ENCODE measurements at places on chromosomes 6 and 20.
A peak's percentile ranks its signal among the peaks of the same experiment; 100 is the strongest.

- DNase-seq: no peak
These were observed 21.2 kb downstream of the C6orf132 start for GRCh38 chr6:42120895-42121865.

DNA sequence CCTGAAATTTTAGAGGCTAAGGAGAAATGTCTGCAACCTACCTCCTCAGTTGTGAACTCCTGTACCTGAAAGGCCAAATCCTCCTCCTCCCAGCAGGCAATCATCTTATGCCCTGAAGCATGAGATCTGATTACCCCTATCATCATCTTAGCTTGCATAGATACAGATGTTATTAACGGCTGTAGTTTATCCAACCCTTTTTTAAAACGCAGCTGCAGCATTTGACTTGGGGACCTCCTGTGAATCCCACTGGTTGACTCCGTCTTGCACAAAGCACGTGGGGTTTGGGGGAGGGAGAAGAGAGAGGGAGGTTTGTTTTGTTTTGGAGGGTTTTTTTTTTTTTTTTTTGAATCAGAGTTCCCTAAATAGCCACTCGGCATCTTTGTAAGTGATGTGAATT is 5.8 kb upstream of the NR2E1 start:
- no peak for DNase-seq

GRCh38 chr20:45051204-45052060 is 49.5 kb downstream of the KCNS1 start:
- DNase-seq: no peak

DNA sequence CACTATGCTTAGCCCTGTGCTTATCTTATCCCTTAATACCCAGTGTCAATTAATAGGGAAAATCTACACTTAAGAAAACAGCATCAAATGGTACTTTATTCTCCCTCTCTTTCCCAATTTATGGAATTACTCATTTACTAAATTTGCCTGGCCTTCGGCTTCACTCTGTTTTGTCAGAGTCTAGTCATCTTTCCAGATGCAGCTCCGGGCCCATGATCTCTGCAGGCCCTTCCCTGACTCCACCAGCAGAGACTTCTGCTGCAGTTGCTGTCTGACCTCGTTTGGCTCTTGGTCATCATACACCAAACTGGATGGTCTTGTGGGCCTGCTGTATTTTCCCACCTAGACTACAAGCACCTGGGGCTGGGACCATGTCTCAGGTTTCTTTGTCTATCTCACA is 27.4 kb downstream of the MRS2 start:
- DNase-seq: no peak

DNA sequence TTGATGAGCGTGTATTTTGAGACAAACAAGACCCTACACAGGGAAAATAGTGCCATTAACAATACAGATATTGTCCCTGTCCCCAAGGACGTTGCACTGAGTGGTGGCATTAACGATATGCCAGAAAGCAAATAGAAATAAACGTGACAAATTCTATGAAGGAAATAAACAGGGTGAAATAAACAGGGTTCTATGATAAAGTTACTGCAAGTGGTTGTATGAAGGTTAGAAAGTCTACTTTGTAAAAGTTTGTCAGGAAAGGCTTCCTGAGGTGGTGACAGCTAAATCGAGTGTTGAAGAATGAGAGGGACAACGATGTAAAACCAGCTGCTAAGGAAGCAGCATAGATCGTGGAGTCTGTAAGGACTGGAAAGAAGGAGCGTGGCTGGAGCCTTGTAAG is 380.2 kb downstream of the LAMA2 start:
- DNase-seq: no peak

GRCh38 chr20:52118016-52118623 is 73.5 kb downstream of the ZFP64 start:
- DNase-seq: no peak

DNA sequence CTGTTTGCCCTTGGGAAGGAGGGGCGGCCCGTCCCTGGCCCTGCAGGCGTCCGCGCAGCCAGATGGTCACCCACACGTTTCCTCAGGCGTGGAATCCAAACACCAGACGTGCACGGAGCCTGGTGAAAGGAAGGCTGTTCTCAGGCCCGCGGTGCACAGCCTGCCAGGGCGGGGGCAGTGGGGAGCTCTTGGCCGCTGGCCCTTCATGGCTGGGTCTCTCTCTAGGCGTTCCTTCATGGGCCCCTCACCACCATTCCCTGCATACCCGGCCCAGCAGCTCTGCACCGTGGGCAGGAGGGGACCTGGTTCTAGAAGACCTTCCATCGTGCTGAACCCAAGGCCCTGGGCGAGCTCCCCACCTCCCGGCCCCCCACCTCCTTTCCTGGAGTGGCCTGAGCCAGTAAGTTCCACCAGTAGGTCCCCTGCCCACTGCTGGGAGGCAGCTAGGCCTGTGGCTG is 30.4 kb upstream of the SMOC2 start:
- DNase-seq: no peak

- no peak for DNase-seq
These were observed 123.0 kb downstream of the TCP11 start for GRCh38 chr6:35018182-35018519.

DNA sequence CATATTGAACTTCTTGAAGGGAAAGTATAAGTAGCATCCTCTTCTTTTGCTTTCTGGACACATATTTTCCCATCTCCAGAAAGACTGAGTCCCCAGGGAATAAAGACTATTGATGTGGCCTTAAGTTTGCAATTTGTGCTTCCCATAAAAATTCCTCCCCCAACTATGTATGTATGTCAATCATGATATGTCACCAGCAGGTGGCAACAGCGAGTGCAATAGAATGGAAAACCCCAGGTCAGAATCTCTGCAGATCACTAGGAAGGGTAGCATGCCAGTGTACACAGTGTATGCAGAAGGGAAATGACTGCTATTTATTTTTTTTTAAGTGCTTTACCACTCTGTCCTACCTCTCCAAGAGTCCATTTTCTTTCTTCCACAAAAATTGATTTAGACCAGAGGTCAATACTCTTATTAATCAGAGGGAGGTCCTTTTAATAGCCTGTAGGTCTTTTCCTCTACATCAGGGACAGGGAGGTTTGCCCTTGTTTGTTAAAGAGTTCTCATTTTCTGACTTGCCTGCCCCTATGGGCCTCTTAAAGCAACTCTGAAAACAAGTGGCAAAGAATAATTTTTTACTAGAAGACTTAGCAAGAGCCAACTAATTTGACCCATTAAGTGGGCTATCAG is 61.4 kb downstream of the BMP2 start:
- DNase-seq: peak; percentile 48

- DNase-seq: no peak
These were observed 55.4 kb downstream of the HS3ST5 start for GRCh38 chr6:114287461-114287860.

DNA sequence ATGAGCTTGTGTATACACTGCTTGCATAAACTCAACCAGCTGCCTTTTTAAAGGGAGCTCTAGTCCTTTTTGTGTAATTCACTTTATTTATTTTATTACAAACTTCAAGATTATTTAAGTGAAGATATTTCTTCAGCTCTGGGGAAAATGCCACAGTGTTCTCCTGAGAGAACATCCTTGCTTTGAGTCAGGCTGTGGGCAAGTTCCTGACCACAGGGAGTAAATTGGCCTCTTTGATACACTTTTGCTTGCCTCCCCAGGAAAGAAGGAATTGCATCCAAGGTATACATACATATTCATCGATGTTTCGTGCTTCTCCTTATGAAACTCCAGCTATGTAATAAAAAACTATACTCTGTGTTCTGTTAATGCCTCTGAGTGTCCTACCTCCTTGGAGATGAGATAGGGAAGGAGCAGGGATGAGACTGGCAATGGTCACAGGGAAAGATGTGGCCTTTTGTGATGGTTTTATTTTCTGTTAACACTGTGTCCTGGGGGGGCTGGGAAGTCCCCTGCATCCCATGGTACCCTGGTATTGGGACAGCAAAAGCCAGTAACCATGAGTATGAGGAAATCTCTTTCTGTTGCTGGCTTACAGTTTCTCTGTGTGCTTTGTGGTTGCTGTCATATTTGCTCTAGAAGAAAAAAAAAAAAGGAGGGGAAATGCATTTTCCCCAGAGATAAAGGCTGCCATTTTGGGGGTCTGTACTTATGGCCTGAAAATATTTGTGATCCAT is 15.3 kb downstream of the TNFAIP3 start:
- DNase-seq: no peak

- DNase-seq: no peak
These were observed 24.1 kb downstream of the USP45 start for GRCh38 chr6:99491171-99491570.

DNA sequence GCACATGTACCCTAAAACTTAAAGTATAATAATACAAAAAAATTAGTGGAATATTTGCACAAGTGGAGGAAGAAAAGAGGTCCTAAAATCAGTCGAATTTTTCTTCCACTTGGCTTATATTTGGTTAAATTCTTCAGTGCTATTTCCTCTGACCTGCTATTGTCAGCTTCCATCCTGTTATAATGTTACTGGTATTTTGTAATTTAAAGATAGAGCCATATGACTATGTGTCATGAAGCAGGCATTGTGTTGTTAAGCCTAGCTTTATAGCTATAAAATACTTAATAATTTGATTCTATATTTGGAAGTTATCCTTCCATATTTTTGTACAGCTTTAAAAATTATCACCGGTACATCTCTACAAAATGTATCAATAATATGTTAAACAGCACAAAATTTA is 455.9 kb upstream of the MARCKS start:
- no peak for DNase-seq

- peak; percentile 60 for DNase-seq
These were observed 248.2 kb downstream of the LAMA2 start for GRCh38 chr6:129130959-129131681.

- DNase-seq: no peak
These were observed 1.6 kb downstream of the NOX3 start for GRCh38 chr6:155454008-155454407.

- DNase-seq: no peak
These were observed 29.7 kb downstream of the DOP1A start for GRCh38 chr6:83097204-83097603.

- no peak for DNase-seq
These were observed 106.0 kb downstream of the MYO6 start for GRCh38 chr6:75855052-75855451.

DNA sequence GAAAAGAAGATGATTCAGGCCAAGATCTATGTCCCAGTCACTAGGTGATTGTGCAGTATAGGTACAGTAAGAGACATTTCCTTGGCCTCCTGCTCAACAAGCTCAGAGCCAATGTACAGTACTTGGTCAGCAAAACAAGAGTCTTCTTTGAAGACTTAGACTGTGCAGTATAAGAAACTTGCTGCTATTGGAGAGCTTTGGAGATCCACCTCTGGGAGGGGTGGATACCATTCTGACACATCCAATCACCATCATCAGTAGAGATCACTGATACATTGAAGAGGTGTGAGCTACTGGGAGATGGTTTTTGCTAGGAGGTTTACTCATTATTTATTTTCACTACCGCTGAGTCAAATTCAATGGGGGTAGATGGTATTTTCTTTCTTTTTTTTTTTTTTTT is 77.5 kb downstream of the UST start:
- DNase-seq: no peak

- DNase-seq: no peak
These were observed 107.8 kb downstream of the ZFP64 start for GRCh38 chr20:52083627-52084232.

GRCh38 chr20:23606652-23607049 is 934 bp upstream of the CST9 start:
- peak; percentile 90 for DNase-seq

- peak; percentile 74 for DNase-seq
These were observed 4.5 kb upstream of the GPSM3 start for GRCh38 chr6:32196682-32197616.

GRCh38 chr20:1465470-1466210 is 1.0 kb downstream of the NSFL1C start:
- DNase-seq: no peak

GRCh38 chr6:54315656-54316055 is 7.4 kb downstream of the TINAG start:
- DNase-seq: no peak

- no peak for DNase-seq
These were observed 65.9 kb downstream of the FAM135A start for GRCh38 chr6:70479236-70479635.

DNA sequence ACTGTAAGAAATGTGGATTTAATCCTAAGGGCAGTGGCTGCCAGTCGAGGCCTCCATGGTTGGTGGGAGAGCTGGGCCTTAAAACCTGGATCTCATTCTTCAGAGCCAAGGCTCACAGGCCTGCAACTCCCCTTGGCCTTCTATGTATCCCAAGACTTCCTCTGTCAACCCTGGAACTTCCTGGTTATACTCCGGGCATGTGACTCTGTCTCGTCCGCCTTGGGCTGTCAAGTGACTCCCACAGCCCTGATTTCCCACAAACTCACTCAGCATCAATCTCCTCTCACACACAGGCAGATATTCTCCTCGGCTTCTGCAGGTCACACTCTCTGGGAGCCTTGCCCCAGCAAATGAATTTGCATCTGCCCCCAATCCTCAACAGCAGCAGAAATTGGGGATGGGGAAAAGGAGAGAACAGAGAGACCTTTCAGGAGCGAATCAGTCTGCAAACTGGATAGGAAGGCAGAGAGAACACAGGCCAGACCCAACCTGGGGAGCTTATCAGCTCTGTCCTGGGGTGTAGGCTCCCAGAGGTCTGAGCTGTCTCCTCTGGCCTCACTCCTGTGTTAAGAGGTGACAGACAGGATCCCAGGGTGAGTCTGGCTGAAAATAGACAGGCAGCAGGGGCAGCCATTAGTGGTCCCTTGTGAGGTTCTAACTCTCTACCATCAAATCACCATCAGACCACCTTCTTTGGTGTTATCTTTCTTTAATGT is 30.4 kb upstream of the PREX1 start:
- no peak for DNase-seq

- DNase-seq: no peak
These were observed 31.8 kb downstream of the SUN5 start for GRCh38 chr20:32972181-32973076.

DNA sequence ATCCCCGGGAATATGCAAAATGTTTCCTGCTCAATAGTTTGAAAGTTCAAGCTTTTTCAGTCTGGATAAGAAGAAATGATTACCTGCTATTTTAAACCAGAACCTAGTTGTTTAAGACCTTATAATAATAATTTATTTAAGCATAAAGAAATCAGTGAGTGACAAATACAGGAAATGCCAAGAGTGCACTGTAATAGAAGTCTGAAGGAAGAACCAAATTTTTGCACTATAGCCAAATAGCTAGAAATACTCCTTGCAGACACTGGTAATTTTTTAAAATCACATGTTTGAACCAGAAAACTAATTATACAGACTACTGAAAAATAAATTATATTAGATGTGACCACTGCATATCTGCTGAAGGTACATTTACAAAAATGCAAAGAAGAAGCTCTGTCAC is 93.2 kb downstream of the MMS22L start:
- DNase-seq: no peak

DNA sequence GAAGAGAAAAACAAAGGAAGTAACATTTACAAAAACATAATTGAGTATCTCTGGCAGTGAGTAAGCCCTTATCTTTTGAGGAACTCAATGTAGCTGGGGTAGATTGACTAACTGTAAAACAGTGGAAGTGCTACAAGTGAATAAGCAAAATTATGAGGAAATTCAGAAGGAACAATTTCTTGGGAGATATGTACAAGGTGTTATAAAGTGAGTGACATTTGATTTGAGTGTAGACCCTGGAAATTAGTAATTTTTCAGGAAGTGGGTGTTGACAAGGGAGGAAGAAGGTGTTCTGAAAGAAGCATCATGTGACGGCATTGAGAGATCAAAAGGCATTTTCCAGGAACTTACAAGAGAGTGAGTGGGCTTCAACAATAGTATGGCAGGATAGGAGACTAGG is 22.2 kb downstream of the XRN2 start:
- DNase-seq: no peak
